ENCODE measurements at places on chromosomes 1 and 21.

DNA sequence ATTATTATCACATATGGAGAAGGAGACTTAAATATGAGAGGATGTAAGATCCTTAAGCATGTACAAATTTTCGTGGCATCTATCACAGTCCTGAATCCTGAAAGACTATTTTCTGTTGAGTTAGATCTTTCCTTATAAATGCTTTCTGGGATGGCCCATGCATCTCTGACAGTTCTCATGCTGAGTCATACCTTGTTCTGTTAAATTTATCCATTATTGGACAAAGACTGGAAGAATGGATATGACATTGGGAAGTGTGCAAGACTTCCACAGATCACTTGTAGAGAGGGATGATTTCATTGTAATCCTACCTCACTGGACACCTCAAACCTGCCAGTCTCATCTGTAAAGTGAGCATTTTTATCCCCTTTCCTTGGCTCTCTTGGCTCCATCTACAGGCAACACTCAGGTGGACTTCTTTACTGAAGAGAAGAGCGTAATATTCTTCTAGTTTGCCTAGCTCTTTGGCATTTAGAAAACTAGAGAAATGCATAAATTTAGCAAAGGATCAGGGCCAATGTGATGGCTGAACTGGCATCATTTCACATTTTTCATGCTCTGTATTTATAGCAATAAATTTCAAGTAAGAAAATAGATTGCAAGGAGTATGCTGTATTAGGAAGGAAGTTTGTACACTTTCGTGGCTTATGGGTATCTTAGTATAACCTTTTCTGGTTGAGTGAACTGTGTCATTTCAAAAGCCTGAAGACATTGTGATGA lies 128.2 kb downstream of the NFIA start:
- no peak for DNase-seq

DNA sequence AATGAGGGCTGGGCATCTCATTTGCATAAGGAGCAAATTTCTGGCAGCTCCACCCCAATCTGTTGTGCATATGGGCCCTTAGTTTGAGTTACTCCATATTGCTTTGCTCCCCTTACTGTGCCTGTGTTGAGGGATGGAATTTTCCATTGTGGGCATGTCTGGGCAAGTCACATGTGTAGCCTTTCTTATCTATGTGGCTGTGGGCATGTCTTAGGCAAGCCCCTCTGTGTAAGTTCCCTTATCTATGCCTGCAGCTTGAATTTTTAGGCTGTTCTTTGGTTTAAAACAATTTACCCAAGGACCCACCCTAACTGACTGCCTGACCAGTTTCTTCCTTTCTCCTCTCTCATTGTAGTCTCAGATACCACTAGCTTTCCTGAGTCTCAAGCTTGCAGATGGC lies 405.7 kb upstream of the NCAM2 start:
- DNase-seq = no peak

DNA sequence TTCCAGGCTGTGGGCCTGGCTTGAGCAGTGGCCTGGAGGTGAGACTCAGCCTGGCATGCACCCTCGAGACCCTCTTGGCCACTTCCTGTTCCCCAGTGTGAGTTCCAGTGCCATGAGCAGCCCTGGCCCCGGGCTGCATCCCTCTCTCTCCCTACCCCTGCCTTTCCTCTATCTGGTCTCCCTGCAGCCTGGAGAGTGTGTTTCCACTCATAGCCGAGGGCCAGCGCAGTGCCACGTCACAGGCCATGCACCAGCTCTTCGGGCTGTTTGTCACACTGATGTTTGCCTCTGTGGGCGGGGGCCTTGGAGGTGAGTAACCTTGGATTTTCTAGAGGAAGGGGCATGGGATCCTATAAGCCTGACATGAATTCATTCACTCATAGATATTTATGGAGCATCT lies 13.6 kb downstream of the RHBG start:
- DNase-seq = no peak

GRCh38 chr1:216476341-216476740 lies 53.1 kb upstream of the USH2A start:
- no peak for DNase-seq

- DNase-seq = no peak
Observed at GRCh38 chr1:37362594-37363385, 111.6 kb upstream of the ZC3H12A start.

DNA sequence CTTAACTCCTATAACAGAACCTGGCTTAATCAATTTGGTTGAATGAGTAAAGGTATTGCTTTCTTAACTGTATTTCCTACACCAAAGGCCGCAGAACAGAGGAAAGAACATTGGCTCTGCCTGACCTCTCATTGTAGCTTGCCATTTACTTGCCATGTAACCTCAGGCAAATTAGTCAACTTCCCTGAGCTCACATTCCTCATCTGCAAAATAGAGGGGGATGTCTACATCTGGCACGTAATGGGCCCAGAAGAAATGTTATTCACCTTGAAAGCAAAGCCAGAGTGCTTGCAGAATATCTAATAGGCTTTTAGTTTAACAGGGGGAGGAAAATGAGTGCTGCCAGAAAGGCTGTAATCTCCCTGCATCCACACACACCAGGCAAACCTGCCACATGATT lies 44.3 kb downstream of the LAMC2 start:
- no peak for DNase-seq

- DNase-seq = no peak
Observed at GRCh38 chr1:208841436-208841835, 597.3 kb upstream of the PLXNA2 start.

- no peak for DNase-seq
Observed at GRCh38 chr1:46128344-46128743, 4.1 kb downstream of the PIK3R3 start.

DNA sequence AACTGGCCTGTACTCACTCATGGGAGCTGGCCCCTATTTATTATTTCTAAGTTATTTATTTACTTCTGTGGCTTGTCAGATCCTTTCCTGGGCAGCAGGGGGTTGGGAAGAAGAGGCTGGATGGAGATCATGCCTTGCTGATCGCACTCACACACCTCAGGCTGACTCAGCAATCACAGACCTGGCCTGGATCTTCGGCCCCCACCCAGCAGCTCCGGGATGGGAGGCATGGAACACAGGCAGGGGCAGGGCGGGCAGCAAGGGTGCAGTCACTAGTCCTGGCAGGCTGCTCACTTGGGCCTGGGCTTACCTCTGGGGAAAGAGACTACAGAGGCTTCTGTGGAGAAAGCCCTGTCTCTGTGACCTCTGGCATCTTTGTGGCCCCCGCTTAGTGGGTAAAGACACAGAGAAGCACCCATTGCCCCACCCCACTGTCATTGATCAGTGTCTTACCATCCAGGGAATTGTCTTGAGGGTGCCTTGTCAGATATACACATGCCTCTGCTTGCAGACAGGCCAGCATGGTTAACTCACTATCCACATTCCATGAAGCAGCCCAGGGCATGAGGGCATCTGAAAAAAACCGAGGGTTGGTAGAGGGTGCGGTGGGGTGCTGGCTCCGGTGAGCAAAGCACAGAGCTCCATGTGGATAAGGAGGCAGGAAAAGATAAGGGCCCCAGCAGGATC lies 3.7 kb downstream of the ARTN start:
- no peak for DNase-seq

- no peak for DNase-seq
Observed at GRCh38 chr1:92509619-92510018, 22.9 kb upstream of the GFI1 start.

GRCh38 chr1:207414606-207415108 lies 39.5 kb upstream of the CR2 start:
- no peak for DNase-seq

DNA sequence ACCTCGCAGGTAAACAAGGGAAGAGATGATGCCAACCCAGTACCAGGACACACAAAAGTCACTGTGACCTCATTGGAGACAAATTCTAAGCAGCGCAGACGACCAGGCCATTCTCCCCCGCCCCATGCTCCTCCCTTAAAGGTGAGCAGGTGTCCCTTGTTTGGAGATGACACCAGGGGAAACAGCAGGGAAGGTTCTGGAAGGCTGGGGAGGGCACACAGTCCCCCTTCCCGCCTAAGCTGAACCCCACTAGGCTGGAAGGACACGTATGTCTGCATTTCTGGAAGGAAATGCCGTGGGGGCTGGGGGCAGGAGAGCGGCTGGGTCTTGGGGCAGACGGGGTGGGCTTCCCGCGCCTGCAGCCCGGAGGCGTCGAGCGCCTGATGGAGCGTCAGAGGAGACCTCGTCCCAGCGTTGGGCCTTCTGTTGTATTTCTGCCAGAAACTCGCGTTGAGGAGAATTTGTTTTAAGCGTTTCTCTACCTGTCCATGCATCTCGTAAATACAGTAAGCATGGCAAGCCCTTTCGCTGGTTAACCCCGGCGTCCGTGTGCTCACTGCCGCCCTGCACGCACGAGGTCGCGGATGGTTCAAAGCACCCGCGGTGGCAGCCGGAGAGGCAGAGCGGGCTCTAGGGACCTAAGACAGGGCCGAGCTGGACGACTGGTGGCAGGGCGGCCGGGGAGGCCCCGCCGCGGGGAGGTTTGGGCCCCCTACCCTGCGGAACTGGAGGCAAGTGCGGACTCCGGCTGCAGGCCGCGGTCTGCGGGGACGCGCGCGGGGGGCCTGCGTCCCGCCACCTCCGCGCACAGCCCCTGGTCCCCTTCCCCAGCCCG lies 1.2 kb upstream of the LHX4 start:
- peak; percentile 44 for DNase-seq

GRCh38 chr1:233078396-233078795 lies 128.0 kb downstream of the NTPCR start:
- DNase-seq = no peak

DNA sequence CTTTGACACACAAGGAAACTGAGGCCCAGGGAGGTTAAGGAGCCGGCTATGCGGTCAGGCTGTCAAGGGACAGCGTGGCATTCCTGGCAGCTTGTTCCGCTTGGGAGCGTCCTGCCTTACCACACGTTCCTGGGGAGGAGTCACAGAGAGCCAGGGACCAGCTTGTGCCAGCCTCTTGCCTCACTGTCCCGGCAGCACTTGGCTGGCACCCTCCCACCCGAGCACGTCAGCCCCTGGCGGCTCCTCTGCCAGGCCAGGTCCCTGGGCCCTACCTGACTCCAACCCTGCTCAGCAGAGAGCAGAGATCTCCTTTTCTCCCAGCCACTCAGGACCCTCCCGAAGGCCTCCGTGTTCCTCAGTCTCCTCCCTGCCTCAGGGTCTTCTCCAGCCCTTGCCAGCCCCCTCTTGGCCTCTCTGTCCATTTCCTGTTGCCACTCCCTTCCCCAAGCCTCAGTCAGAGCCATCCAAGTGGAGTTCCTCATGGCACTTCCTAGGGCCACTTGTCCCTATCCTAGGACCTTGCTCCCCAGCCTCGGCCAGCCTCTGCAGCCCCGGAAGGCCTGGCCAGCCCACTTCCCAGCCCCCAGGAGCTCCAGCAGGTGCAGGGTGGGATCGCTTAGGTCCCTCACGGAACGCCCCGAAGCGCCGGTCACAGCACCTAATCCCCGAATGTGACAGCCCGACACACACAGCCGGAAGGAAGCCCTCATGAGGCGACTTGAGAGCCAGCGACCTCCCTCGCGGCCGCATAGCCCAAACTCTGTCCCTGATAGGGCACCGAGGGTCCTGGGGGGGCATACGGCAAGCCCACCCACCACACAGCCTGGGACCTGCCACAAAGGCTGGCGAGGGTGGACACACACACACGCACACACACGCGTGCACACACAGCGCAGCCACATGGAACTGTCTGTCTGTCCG lies 130.3 kb downstream of the CASZ1 start:
- DNase-seq = no peak

GRCh38 chr1:153262070-153262366 lies 2.5 kb downstream of the LORICRIN start:
- no peak for DNase-seq

DNA sequence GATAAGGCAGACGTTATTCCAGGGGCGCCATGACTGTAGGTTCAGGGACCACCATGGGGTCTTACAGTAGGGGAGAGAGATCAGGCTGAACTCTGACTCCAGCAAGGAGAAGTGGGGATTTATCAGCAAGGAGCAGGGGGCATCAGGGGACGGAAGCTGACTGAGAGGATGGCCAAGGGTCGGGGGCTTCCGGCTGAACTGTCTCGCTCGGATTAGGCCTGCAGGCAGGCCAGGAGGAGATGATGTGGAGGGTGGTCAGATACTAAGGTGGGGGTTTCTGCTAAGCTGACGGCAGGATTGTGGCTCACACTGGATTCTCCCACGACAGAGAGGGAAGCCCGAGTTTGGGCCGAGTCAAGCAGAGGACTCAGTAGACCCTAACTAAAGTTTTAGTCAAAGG lies 186.9 kb upstream of the VAMP3 start:
- DNase-seq = no peak

DNA sequence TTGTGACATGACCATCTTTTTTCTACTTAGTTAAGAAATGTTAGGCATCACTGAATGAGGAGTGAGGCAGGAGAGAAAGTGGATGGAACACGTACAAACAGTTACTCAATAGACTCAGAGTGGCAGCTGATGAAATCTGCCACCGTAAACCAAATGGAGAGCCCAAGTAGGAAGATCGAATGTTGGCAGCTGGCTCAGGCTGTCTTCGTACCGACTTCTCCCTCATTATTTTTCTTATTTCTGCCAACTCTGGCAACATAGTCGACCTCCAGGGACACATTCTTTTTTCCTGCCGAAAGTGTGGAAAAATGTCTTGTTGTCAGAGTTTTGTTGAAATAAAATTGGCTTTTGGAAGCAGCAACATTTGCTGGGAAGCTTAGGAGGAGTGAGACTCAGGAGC lies 143.3 kb downstream of the GREM2 start:
- no peak for DNase-seq

GRCh38 chr1:159700312-159700711 lies 14.1 kb downstream of the CRP start:
- no peak for DNase-seq

DNA sequence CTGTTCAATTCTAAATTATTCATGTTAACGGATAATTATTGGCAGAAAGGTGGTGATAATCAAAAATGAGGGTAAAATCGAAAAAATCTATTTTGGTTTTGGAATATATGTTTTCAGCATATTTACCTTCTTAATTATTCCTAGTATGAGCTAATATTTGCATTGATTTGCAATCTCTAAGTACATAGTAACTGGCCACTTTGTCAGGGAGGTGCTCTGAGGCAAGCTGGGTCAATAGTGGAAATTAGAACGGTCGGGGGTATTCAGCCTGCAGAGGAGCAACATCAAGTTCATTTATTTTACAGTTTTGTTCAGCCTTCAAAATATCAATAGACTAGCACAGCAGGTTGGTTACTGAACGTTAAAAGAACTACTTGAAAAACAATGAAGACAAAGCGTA lies 1.8 kb downstream of the OTUD7B start:
- peak; percentile 17 for DNase-seq
